WTC11 (cell line): ENCODE measurements at places on chromosomes 12 and 14. TPM values are rescaled to one million over a fixed set of nuclear protein-coding genes. Genes with fewer than 3 reads are reported as not detected.
A peak's percentile ranks its signal among the peaks of the same experiment; 100 is the strongest.

DNA sequence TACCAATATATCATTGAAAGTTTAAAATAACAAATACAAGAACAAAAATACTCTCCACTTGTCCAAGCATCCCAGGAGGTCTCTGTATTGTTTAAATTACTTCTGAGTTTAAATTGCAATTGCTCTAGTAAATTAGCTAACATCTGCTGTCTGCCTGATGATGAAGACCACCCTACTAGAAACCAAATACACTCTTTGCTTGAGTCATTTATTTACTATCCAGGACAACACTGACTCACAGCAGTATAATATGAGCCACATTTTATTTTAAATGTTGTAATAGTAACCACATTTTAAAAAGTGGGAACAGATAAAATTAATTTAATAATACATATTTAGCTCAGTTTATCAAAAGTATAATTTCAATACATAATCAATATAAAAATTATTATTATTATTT lies 62.9 kb upstream of the EEA1 start:
- DNase-seq, result no peak
- no peak overlapping the region for H3K27ac ChIP-seq
- H3K27me3 ChIP-seq, result no peaks in the 10 kb centered on the region
- peaks cover 8% of the 10 kb centered on the region for H3K4me1 ChIP-seq
- H3K36me3 ChIP-seq, result peaks cover 6% of the 10 kb centered on the region; the same call in 1 of the 2 replicates
- no peak overlapping the region for H3K4me3 ChIP-seq

Gene TDRD9
- total RNA-seq, result 0.05 to 0.17 TPM in 2 of 3 replicates, not detected in the other

Gene ETNK1
- total RNA-seq, result 68.8 to 81.3 TPM (median 79.2 TPM) in 3 replicates

- H3K4me1 ChIP-seq, result peaks cover 16% of the 10 kb centered on the region
- H3K27ac ChIP-seq, result no peak overlapping the region
- peaks cover 3% of the 10 kb centered on the region; the same call in 1 of the 2 replicates for H3K27me3 ChIP-seq
- H3K36me3 ChIP-seq, result no peaks in the 10 kb centered on the region
- DNase-seq, result peak; percentile 45
- no peak overlapping the region for H3K4me3 ChIP-seq
Measured at GRCh38 chr12:22803725-22804124, 178.8 kb downstream of the ETNK1 start.

- 0 out of 2 replicates have a peak overlapping the region, but pooled peaks have one; percentile 4 for H3K4me3 ChIP-seq
- H3K27me3 ChIP-seq, result peaks cover 36% of the 10 kb centered on the region
- peaks cover 30% of the 10 kb centered on the region for H3K4me1 ChIP-seq
- DNase-seq, result peak; percentile 59
- H3K36me3 ChIP-seq, result peaks cover 6% of the 10 kb centered on the region
Measured at GRCh38 chr12:112602150-112602549, 183.4 kb downstream of the PTPN11 start.

Gene CELA1
- not detected in 3 replicates for total RNA-seq

GRCh38 chr12:11759494-11759878 lies 110.0 kb downstream of the ETV6 start:
- H3K4me3 ChIP-seq, result no peak overlapping the region
- no peak for DNase-seq
- H3K36me3 ChIP-seq, result peaks cover 3% of the 10 kb centered on the region; the same call in 1 of the 2 replicates
